Effector CD4-positive, alpha-beta T cell (primary cell): ENCODE measurements at places on chromosomes 3 and 15.

DNA sequence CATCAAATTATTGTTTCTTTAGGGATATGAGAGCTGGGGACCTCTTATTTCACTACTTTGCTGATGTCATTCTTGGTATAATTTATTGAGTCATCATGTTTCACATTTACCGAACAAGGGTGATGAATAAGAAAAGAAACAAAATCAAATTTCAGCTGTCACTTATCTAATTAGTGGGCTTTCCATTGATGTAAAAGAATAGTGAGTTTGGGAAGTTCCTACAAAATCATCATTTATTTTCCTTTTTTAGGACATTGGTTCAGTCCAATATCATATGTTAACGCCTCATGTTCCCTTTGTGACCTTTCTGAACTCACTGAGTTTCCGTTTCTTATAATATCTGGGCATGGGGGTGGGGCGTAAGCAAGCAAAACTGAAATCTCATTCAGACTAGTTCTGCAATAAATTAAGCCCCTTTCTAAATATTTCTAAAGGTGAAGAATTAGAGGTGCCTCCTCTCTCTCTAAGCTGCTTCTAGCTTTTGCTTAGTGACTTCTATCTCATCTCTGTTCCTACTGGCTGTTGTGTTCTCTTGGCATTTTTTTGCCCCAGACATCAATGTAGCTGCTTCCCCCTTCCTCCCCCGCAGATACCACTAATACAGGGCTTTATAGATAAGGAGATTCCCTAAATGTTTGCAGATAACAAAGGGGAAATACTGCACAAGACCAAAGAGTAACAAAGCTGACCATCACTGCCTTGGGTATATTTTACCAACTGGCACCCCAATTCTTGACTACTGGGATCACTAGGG is 238.0 kb upstream of the CTNNB1 start:
- no peak for DNase-seq

DNA sequence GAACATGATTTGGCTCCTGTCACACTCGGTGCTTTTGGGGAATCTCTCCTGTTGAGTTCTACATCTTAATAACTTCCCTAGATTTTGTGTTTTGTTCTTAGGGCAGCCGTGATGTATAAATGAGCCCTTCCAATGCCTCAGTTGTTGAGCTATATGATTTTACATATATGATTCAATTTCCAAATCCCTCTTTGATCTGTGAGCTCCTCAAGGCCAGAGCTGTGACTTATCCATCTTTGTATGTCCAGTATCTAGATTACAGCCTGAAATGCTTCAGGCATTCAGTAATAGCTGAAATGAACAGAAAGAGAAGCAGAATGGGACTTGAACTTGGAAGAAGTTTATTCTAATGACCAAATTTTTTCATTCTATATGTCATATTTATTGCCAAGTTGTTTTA is 26.6 kb downstream of the CGGBP1 start:
- no peak for DNase-seq

GRCh38 chr3:99659951-99660350 is 21.6 kb downstream of the COL8A1 start:
- DNase-seq: no peak

DNA sequence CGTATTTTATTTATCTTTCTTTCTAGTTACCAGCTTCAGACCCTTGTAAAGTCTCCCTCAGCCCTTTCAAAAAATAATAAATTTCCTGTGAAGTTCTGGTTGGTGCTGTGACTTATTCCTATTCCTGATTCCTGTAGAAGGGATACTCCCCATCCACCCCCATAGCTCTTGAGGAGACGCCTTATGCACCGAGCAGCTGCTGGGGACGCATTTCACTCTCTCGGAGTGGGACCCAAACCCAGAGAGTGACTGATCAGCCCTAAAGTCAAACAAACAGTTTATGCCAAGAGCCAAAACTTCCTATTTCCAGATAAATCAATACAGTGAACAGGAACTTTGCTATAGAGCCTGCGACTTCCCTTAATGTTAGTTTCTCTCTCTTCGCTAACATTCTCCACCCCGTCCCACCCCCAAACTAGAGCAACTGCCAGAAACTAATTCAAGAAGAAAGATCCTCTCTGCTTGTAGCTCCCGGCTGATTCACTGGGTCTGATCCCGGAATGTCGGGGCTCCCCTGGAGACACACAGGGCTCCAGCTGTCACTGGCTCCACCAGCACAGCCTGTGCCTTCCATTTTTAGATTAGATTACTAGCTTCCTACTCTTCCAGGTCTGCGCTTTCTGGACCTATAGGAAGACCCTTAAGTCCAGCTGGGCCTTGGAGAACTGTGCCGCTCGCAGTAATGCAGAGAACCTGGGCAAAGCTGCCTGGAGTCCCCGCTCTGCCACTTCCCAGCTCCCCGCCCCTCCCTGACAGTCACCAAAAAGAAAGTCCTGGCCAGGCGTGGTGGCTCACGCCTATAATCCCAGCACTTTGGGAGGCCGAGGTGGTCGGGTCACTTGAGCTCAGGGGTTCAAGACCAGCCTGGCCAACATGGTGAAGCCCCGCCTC is 45.2 kb downstream of the KLHL25 start:
- DNase-seq: no peak

- DNase-seq: no peak
Measured at GRCh38 chr3:9786825-9787669, 5.2 kb downstream of the TADA3 start.

DNA sequence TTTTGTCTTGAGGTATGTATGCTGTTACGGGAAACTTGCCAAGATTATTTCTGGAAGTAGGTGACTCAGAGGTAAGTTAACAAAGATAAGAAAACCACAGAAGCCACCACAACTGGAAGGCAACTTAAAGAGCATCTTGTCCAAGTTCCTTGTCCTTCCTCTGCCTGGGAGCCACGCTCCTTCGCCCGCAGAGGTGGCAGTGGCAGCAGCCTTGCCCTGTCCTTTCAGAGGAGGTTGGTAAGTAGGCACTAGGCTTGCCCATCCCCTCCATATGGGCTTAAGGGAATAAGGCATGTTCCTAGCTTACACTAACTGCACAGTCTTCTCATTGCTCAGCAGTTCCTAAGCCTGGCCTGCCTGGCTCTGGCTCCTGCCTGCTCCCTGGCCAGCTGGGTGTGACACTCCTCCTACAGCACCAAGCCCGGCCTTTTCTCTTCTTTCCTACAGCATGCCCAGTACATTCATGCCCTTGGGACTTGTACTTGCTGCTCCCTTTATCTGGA is 48.0 kb upstream of the RAB6B start:
- DNase-seq: no peak

DNA sequence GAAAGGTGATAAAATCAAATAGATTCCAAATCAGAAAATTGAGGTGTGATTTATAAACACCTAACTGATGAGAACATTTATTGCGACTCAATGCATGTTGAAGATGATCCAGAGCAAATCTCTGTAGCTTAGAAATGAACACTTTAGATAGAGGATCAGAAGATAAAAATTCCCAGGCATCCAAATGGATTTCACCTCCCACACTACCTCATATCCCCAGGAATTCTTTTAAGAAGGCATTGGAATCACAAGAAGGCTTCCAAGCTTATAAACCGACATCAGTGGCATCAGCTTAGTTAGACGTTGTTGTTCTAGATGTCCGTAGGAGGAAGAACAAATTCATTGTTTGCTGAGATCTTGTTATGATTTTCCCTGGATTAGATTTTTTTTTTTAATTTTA is 154.4 kb downstream of the EBLN2 start:
- no peak for DNase-seq

GRCh38 chr15:42808913-42809312 is 72.0 kb upstream of the CDAN1 start:
- DNase-seq: no peak

- no peak for DNase-seq
Measured at GRCh38 chr3:48276911-48277641, 36.2 kb downstream of the ZNF589 start.

DNA sequence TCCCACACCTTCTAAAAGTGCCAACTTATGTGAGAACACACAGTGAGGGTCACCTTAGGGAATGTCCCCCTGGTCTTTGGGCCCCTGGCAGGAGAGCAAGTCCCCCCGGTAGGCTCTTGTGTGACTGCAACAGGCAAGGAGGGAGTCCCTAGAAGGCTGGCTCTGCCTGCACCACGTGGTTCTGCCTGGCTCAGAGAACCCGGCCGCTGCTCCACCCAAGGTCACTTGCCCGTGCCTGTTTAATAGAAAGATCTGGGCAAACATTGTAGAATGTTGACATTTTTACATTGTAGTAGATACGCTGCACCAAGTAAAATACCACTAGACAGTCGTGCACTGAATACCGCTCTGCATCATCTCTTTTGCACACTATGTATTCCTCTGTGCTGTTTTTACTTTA is 21.9 kb downstream of the GABRA5 start:
- no peak for DNase-seq

GRCh38 chr3:49805367-49805782 is 2.3 kb downstream of the INKA1 start:
- no peak for DNase-seq

DNA sequence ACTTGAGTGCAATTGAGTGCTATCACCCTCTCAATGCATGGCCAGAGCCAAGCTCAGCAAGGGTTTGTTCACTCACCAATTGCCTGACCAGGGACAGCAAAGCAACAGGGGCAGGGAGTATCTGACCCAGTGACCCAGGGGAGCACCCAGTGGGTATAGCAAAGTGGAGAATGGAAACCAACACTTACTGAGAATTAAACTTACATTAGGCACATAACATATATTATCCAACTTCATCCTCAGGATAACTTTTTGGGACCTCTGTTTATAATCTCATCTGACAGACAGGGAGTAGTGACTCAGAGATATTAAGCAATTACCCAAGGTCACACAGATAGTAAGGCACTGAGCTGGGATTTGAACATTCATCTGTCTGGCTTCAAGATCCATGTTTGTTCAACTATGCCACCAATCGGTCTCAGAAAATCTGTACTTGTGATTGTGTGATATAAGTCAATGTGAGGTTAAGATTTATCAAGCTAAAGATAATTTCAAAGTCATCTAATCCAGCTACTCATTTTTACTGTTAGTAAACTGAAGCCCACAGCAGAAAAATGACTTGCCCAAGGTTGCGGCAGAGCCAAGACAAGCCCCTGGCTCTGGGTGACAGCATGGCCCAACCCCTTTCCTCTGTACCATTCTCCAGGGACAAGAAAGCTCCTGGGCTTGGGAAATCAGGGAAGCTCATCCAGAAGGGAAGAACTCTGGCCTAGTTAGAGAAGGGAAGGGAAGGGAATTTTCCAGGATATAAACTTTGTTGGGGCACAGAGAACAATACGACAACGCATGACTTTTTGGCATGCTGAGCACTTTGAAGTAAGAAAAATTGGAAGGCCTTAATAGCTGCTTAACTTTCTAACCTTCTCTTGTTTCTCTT is 138.0 kb upstream of the SMAD3 start:
- no peak for DNase-seq

DNA sequence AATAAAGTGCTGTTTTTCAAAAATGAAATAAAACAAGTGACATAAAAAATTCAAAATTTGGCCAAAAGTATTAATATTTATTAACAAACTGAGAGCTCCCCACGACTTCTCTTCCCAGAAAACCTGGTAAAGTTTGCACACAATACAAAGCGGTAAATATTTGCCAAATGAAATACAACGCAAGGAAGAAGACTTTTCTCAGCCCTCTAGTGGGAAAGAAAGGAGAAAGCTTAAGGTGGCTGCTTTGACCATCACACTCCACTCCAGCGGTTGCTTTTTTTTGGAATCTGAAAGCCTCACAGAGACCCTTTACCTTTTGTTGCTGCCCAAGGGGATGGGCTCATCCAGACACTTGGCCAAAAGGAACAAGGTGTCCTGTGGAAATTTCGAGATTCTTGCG is 1.1 kb upstream of the GK5 start:
- no peak for DNase-seq

DNA sequence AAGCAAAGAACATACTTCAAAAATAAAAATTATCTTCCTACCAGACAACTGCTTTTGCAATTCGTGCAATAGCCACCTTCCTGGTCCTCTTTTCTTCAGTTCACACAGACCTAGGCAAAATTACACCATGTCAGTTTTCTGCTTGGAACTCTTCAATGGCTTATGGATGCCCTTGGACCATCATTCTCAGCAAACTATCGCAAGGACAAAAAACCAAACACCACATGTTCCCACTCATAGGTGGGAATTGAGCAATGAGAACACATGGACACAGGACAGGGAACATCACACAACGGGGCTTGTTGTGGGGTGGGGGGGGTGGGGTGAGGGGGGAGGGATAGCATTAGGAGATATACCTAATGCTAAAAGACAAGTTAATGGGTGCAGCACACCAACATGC is 29.2 kb upstream of the PLSCR5 start:
- DNase-seq: no peak

DNA sequence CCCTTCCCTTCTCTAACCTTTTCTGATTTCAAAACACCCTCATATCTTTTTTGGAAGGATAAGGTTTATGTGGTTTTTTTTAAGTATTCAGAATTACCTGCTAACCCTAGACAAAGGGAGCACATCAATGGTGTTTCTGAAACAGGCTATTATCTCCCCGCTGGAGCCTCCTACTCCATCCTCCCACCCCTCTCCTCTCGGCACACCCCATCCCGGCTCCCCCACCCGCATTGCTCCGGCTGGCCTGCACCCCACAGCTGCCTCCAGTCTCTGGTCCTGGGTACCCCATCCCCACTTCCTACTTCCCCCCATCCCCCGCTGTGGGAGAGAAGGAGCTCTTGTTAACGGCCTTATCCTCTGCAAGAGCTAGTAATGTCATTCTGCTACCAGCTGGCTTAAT is 59.2 kb downstream of the PDIA5 start:
- no peak for DNase-seq

- no peak for DNase-seq
Measured at GRCh38 chr3:53728606-53729005, 117.6 kb downstream of the CHDH start.

GRCh38 chr3:66469220-66469640 is 31.6 kb downstream of the LRIG1 start:
- no peak for DNase-seq

- DNase-seq: no peak
Measured at GRCh38 chr3:157590273-157590672, 87.1 kb upstream of the VEPH1 start.

DNA sequence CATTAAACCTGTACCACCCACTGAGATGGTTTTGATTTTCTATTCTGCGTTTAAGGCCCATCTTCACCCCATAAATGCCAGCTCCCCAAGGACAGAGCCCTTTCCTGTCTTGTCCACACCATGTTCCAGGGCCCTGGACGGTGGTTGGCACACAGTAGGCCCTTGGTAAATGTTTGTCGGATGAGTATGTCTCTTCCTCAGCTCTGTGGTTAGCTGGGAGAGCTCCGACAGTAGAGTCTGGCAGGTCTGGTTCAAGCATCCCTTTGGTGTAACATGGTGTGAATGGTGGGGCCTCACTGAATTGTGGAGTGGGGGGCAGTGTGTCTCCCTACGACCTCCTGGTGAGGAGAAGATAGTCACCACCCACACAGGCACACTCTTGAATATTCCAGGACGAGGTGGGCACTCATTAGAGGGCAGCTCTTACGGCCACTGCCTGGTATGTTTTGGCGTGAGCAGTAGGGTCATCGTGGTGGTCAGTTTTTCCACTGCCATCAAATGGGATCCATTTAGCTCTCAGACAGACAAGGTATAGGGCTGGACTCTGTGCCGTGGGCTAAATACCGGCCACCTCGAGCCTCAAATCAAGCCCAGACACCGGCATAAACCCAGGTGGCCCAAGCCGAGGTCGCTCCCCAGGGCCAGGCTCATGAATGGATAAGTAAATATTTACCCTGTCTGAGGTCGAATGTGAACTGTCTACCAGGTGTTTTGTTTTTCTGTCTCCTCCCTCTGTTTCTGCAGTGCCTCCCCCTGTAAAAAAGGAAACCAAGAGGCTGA is 61.3 kb downstream of the SMAD3 start:
- no peak for DNase-seq

- no peak for DNase-seq
Measured at GRCh38 chr3:171113716-171114115, 87.2 kb upstream of the SLC2A2 start.
